Choroid plexus epithelial cell (primary cell): ENCODE measurements at places on chromosomes 11 and 22.
A peak's percentile ranks its signal among the peaks of the same experiment; 100 is the strongest.

DNA sequence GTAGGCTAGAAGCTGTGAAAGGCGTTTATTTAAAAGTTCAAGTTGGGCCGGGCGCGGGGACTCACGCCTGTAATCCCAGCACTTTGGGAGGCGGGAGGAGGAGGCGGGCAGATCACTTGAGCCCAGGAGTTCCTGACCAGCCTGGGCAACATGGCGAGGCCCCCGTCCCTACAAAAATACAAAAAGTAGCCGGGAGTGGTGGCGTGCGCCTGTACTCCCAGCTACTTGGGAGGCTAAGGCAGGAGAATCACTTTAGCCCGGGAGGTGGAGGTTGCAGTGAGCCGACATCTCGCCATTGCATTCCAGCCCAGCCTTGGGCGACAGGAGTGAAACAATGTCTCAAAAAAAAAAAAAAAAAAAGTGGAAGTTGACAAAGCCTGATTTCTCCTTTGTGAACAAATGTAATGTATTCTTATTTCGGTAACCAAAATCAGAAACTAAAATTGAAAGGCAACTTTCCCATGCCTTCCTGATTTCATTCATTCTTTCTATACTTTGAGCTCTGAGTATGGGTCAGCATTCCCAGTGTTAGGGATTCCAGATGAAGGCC is 825 bp downstream of the PTPMT1 start:
- DNase-seq: no peak

GRCh38 chr22:36311386-36312085 is 58.6 kb downstream of the APOL1 start:
- DNase-seq: no peak

- DNase-seq: no peak
These were observed 25.3 kb upstream of the DDX17 start for GRCh38 chr22:38531251-38531938.

GRCh38 chr11:269146-269890 is 8.9 kb upstream of the NLRP6 start:
- peak; percentile 26 for DNase-seq

DNA sequence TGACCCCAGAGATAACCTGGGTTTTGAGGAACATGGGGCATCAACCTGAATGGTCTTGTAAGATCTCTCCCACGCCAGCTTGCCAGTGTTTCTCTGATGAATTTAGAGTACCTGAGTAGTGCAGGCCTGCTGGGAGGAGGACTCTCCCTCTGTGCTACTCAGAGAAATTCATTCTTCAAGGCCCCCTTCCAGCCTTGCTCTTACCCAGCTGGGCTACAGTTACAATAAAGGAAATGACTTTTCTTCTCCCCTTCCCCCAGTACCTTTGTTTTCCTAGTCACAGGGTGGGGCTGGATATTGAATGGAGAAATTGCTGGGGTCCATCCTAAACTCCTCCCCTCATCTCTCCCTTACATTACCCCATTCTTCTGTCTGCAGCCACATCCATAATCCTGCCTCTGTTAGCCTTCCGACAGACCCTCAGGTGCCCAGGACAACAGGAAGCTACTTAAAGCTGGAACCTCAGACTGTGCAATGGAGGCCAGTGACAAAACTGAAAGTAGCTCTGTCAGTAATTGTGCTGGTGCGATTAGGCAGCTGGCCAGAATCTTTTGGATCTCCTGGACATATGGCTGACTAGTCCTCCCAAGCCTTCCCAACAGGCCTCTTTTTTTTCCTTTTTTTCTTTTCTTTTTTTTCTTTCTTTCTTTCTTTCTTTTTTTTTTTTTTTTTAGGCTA is 17.4 kb downstream of the LIMK2 start:
- peak; percentile 60 for DNase-seq
